CD4-positive, alpha-beta T cell treated with Interleukin-17A for 4 hours (primary cell): ENCODE measurements at places on chromosomes 12 and 14.

- no peak for DNase-seq
Measured at GRCh38 chr12:66024949-66025348, 105.6 kb downstream of the LLPH start.

DNA sequence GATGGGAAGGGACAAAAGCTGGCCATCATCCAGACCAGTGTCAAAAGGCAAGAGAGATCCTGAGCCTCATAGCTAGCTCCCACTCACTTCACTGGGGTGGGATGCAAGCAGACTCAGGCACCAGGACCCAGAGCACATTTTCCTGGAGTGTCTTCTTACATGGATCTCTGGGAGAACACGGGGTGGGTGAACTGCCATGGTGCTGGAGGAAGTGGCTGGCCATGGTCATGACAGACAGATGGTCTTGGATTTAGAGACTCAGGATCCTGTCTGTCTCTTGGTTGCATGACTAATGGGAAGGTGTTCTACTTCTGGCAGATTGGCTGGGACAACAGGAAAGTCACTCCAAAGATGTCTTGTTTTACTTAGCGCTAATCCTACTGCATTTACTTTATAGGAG is 311.5 kb downstream of the ATP23 start:
- no peak for DNase-seq

DNA sequence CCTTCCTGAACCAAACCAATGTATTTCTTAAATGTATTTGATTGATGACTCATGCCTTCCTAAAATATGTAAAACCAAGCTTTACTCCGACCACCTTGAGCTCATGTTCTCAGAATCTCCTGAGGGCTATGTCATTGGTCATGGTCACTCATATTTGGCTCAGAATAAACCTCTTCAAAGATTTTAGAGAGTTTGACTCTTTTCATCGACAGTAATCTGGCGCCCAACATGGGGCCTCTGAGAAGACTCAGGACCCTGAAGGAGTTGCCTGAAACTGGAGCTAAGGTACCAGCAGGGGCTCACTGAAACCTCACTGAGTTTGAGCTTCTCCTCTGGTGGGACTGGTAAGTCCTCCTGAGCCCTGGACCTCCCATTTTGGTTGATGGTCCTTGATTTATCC is 17.2 kb upstream of the PSMC1 start:
- DNase-seq, result no peak

DNA sequence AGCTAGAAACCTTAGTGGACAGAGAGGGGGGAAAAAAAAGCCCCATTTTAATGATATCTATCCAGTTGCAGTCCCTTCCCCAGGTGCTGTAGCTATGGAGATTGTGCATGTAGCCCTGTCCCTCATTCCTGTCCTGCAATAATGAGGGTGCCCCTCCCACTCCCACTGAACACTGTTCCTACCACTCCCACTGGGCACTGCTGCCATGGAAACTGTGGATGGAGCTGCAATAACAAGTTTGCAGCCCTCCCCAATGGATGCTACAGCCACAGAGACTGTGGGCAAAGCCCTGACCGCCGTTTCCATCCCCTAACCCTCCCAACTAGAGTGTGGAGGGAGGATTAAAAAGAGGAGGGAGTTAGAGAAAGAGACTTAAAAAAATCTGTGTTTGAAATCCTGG is 238.3 kb downstream of the FUT8 start:
- DNase-seq, result no peak

GRCh38 chr14:104462651-104463630 is 116.6 kb upstream of the C14orf180 start:
- no peak for DNase-seq

GRCh38 chr14:93011650-93012325 is 88.8 kb downstream of the CHGA start:
- DNase-seq, result no peak

- DNase-seq, result peak; percentile 37
Measured at GRCh38 chr14:23610090-23610814, 25.9 kb upstream of the DHRS2 start.

DNA sequence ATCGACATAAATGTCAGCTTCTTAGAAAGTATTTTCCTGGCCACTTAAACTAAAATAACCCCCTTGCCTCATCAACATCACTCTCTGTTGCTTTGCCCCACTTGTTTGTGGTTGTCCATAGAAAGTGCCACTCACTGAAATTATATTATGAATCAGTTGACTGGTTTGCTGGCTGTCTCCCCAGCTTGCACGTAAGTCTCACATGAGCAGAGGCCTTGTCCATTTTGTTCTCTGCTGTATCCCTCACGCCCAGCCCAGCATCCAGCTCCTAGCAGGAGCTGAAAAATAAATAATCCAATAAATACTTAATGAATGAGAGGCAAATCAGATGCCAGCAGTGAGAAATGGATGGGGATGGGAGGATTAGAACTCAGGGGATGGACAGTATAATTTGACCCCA is 159.3 kb downstream of the KSR2 start:
- DNase-seq, result no peak

DNA sequence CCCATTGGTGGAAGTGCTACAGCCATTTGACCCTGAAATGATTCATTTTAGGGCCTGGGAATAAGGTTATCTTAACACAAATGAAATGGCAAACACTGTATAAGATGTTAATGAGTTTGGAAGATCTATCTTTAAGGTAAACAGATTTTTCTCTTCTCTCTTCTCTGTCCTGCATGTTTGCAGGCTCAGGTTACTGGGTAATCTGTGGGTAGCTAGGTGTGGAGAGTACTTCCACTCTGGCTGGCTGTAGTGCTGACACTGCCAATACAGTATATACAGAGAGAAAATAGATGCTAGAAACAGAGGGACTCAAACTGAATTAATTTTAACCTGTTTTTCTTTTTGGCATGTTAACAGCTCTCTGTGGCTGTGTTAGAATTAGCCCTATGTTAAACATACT is 84.6 kb downstream of the SLC38A6 start:
- no peak for DNase-seq

DNA sequence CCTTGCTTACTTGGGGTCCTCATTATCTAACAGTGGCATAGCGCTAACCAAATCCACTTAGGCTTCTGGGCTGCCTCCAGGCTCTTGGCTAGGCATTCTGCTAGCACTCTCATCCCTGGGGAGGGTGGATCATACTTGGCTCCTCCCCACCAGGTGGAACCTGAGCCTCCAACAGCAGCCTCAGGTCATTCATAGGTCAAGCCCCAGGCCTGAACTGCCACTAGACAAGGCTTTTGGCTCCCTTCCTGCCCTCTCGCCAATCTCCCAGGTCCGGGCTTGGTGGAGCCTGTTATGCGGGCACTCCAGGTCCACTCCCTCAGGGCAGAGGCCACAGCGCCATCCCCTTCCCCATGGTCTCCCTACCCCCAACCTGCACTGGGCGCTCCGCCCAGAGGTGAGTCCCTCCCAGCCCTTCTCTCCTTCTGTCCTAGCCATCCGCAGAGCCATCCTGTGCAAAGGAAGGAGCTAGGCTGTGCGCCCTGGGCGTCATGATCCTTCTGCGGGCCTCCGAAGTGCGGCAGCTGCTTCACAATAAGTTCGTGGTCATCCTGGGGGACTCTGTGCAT is 154.9 kb upstream of the AMIGO2 start:
- no peak for DNase-seq

GRCh38 chr14:40847480-40847879 is 759.2 kb upstream of the LRFN5 start:
- no peak for DNase-seq

DNA sequence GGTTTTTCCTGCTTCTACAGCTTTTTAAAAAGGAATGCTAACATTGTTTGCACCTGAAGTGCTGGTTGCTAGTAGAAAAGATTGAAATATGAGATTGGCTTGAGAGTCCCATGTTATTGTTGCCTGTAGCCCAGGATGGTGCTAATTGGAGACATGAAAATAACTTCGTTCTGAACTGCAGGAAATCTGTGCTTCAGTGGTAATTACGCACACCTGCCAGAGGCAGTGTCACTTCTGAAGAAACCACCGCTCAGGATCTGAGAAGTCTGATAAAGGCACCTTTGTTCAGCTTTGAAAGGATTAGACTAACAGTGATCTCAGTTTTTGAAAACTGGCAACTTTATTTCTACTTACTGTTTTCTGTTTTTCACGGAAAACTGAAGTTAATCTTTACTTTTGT is 15.5 kb upstream of the ATP6V0A2 start:
- DNase-seq, result no peak

DNA sequence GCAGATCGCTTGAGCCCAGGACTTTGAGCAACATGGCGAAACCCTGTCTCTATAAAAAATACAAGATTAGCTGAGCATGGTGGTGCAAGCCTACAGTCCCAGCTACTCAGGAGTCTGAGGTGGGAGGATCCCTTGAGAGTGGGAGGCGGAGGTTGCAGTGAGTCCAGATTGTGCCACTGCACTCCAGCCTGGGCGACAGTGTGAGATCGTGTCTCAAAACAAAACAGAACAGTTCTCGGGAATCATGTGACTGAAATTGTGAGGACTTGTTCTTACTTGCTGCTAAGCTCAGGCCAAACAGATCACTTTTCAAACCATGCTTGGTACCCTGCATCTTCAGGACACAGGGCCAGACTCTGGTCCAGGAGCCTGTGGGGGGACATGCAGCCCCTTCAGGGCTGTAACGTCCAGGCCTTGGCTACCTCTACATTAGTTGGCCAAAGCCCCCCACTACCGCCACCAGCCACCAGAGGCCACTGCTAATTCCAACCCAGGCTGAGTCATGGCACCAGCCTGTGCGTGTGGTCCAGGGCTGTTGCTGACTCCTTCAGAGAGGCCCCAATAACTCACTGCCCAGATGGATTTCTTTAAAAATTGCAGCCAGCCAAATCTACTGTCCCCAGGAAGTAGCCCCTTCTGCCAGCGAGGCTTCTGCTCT is 33.4 kb upstream of the SYNDIG1L start:
- peak; percentile 30 for DNase-seq

DNA sequence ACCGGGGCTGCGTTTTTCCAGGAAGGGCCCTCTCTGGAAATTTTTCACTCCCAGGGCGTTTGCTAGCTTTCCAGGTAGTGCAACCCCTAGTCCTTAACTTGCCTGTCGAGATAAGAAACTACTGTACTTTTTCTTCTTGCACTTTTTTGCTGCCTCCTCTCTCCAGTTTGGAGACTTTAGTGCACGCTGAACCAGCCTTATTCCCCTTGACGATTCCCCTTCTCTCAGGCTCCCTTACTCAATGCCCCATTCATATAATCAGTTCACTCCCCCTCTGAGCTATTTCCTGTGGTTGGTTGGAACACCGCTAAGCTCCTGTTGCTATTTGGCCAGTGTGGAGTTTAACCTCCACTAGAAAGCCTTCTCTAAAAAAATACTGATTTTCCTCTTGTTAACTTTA is 682 bp downstream of the CREBL2 start:
- peak; percentile 37 for DNase-seq

GRCh38 chr12:119652665-119653064 is 15.3 kb upstream of the PRKAB1 start:
- no peak for DNase-seq

GRCh38 chr12:66851134-66851533 is 172.3 kb upstream of the GRIP1 start:
- DNase-seq, result no peak

DNA sequence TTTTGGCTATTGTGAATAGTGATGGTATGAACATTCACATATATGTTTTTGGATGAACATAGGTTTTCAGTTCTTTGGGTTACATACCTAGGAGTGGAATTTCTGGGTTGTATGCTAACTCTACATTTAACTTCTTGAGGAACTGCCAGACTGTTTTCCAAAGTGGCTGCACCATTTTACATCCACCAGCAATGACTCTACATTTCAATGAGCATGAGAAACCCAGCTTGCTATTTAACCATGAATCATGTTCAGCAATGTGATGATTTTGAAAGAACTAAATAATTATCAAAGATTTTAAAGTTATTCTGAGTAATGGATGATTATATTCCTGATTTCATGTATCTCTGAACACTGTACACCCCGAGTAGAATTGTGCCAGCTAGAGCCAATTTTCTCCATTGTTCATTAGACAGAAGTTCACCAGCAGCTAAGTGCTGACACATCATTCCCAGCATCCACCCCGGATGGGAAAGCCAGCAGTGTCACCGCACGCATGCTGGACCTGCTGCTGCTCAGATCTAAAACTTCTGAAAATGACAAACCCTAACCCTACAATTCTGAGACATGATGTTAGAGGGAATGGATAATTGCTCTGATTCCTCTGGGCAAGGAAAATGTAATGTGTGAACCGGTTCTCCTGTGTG is 13.3 kb upstream of the ANAPC5 start:
- DNase-seq, result no peak

DNA sequence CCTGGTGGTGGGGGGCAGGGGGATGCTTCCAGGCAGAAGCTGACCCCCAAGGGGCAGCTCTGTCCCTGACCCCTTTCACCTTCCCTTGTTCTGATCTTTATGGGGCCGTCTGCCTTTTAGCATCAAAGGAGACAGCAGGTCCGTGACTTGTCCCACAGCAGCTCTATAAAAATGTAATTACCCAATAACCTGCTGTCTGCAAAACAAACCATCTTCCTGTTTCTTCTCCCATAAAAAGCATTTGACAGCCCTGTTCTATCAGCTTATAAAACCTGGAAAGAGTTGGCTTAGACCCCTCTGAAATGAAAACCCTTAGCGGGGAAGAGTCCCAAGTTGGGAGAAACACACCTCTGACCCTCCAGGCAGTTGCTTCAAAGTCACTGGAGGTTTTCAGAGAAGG is 416.9 kb downstream of the MED13L start:
- no peak for DNase-seq

DNA sequence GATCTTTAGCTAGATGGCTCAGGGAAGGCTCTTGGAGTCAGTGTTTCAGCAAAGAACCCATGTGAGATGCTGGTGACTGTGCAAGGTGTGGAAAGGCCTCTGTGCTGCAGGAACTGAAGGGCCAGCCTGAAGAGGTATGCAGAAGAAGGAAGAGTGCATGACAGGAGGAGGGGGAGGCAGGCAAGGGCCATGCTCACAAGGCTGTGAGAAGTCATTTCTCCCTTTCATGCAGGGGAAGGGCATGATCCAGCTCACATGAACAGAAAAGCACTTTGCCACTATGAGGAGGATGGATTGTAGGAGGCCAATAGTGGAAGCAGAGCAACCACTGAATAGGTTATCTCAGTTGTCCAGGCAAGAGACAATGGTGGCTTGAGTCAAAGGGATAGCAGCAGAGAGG is 83.7 kb downstream of the SSPN start:
- DNase-seq, result no peak

GRCh38 chr12:3137814-3138445 is 60.8 kb downstream of the TSPAN9 start:
- no peak for DNase-seq

- no peak for DNase-seq
Measured at GRCh38 chr14:53531156-53531555, 378.0 kb upstream of the DDHD1 start.

- no peak for DNase-seq
Measured at GRCh38 chr12:87656311-87656710, 372.9 kb downstream of the C12orf50 start.

- DNase-seq, result no peak
Measured at GRCh38 chr12:28899951-28900350, 249.1 kb upstream of the FAR2 start.

GRCh38 chr14:59870277-59871165 is at the start of gene RTN1:
Gene RTN1 (minus strand): TSS chr14:59870776. CDS start chr14:59870630, 146 bp downstream.
- DNase-seq, result peak; percentile 9

- no peak for DNase-seq
Measured at GRCh38 chr12:14896521-14897169, 11.0 kb upstream of the MGP start.

GRCh38 chr14:55977392-55978150 is 140.6 kb upstream of the PELI2 start:
- DNase-seq, result no peak
